Activated CD4-positive, alpha-beta T cell treated with anti-CD3 and anti-CD28 coated beads, Interleukin-2, amount 10 ng/mL, durations not matched to agents 24 days and 14 days (primary cell): ENCODE measurements at places on chromosomes 12 and 14. TPM values are rescaled to one million over a fixed set of nuclear protein-coding genes. Genes with fewer than 3 reads are reported as not detected.

DNA sequence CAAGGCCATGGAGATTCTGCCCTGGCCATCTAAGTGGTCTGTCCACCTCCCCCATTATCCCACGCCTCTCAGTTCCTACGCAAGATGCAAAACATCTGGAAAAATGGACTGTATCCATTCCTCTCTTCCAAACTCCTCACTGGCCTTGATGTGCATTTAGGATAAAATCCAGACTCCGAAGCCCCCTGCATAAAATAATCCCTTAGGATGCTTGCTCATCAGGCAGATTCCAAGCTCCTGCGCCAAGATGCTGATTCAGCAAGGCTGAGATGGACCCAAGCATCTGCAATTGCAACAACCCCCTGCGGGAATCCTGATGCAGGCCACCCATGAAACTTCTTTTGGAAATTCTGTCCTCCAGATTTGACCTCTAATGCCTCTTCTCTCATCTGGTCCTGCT lies 81.6 kb downstream of the SPRING1 start:
- DNase-seq = no peak

The ANG gene
- total RNA-seq = not detected in 2 replicates

The WDHD1 gene
- 60.7 and 63.0 TPM in 2 replicates for total RNA-seq

The FAM222A gene
- total RNA-seq = 1.3 and 1.5 TPM in 2 replicates
